Activated CD4-positive, alpha-beta T cell treated with anti-CD3 and anti-CD28 coated beads, Interleukin-2, Interleukin-6, amounts not matched to agents 100 ng/mL and 50 ng/mL, durations not matched to agents 16 hours and 8 hours (primary cell): ENCODE measurements at places on chromosomes 1 and 21.

- DNase-seq = no peak
Observed at GRCh38 chr1:76219366-76219818, 144.8 kb downstream of the ST6GALNAC3 start.

DNA sequence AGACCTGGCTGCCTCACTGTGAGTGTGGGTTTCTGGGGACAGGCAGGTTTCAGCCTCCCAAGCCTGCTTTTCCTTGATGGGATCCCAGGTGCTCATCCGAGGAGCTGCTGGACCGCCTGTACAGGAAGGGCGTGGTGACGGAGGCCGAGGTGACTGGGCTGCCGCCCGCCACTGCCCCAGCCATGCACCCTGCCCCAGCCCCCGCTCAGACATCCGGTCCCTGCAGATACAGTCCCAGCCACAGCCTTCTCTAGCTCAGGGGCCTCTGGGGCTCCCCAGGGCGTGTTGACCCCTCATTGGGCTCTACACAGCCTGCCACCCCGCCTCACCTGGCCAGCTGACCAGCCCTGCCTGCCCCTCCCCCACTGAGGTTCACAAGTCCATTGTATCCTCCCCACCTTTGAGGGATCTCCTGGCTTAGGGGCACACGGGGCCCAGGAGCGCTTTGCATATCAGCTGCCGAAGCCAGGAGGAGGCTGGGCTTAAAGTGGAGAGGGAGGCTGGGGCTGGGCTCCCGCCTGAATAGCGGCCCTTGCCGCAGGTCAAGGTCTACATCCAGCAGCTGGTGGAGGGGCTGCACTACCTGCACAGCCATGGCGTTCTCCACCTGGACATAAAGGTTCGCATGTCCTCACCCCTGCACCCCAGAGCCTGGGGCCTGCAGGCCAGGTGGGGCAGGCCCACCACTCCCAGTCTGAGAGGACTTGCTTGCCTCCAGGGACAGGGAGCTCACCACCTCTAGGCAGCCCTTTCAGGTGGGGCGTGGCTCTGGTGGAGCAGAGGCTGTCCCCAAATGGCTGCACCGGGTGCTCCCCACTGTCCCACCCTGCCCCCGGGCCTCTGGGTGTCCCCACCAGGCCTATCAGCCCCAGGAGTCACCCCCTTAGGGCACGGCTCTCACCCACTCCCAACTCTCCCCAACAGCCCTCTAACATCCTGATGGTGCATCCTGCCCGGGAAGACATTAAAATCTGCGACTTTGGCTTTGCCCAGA lies 38.5 kb downstream of the TRIM11 start:
- no peak for DNase-seq

GRCh38 chr1:155253797-155254196 lies 1.5 kb downstream of the ENTREP3 start:
- DNase-seq = no peak

DNA sequence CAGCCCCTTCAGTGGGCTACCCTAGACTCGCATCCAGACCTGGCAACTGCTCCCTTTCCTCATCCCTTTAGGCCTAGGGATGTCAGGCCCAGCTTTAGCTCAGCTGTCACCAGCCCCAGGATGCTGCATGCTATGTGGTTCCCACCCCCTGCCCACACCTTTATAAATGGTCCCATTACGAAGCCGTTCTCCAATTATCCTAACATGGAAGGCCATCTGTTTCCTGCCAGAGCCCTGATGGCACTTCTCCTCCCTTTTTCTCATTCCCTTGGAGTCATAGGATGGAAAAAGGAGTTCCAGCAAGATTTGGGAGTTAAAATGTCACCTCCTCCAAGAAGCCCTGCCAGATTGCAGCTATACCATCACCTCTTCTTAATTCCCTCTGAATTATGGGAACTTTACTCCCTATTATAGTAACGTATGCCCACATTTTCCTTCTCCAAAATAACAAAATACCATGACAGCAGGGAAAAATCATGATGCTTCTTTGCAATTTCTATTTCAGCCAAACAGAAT lies 205.0 kb upstream of the GRIK3 start:
- DNase-seq = no peak

DNA sequence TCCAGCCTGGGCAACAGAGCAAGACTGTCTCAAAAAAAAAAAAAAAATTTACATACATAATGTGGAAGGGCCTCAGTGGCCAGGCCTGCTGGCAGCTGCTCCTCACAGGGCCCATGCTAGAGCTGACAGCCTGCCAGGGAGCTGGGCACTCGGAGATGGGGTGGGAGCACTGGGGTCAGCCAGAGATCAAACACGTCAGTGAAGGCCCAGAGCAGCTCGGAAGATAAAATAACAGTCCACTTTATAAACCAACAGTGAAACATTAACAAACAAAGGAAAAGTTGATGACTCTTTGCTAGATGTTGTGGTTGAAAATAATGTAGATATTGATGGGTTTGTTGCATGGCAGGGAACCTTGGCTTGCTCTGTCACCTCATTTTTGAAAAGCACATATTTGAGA lies 42.7 kb downstream of the ATP5PF start:
- no peak for DNase-seq

- no peak for DNase-seq
Observed at GRCh38 chr1:206135248-206135647, 18.1 kb upstream of the AVPR1B start.

DNA sequence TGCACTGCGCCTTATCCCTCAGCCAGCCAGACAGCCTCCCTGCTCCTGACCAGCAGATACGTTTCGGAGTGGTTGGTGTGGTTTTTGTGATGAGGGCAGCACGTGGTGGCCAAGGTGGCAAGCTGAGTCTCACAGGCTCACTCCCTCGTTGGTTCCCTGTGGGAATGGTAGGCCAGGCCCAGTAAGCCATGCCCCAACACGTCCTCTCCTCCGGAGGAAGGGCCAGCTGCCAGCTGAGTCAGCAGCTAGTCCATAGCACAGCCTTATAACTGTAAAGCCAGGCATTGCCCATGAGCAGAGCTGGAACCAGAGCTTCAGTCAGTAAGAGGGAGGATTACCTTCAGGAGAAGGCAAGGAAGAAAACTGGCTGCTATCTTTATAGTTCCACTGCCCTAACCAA lies 29.5 kb downstream of the SZRD1 start:
- no peak for DNase-seq

- DNase-seq = peak; percentile 64
Observed at GRCh38 chr1:26289158-26290059, 9.5 kb downstream of the SH3BGRL3 start.

- no peak for DNase-seq
Observed at GRCh38 chr1:218480137-218480536, 135.0 kb downstream of the TGFB2 start.

GRCh38 chr1:174225499-174226204 lies 66.3 kb downstream of the RABGAP1L start:
- DNase-seq = no peak

DNA sequence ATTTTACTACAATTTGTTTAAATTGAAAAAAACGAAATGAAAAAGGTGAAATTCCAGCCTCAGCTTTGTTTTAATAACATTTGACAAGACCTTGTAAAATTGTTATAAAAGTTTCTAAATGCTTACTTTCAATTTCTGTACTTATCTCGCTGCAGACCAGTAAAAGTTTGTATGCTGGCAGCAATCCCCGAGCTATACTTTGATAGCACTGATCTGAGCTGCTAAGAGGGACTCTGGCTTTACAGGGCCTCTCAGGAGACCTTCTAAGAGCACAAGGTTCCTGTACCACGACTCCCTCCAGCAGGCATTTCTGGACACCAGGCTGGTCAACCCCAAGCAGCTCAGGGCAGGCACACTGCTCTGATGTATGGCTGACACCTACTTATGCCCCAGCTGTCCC lies 13.1 kb downstream of the STMN1 start:
- no peak for DNase-seq

- no peak for DNase-seq
Observed at GRCh38 chr1:174480324-174480723, 32.6 kb downstream of the GPR52 start.
